ENCODE measurements at places on chromosomes 12 and 14.

GRCh38 chr12:97482143-97482693 lies 19.6 kb downstream of the RMST start:
- DNase-seq, result no peak

GRCh38 chr14:90518941-90519256 lies 122.1 kb downstream of the CALM1 start:
- peak; percentile 66 for DNase-seq

GRCh38 chr14:38490273-38490672 lies 234.4 kb upstream of the CLEC14A start:
- DNase-seq, result no peak

DNA sequence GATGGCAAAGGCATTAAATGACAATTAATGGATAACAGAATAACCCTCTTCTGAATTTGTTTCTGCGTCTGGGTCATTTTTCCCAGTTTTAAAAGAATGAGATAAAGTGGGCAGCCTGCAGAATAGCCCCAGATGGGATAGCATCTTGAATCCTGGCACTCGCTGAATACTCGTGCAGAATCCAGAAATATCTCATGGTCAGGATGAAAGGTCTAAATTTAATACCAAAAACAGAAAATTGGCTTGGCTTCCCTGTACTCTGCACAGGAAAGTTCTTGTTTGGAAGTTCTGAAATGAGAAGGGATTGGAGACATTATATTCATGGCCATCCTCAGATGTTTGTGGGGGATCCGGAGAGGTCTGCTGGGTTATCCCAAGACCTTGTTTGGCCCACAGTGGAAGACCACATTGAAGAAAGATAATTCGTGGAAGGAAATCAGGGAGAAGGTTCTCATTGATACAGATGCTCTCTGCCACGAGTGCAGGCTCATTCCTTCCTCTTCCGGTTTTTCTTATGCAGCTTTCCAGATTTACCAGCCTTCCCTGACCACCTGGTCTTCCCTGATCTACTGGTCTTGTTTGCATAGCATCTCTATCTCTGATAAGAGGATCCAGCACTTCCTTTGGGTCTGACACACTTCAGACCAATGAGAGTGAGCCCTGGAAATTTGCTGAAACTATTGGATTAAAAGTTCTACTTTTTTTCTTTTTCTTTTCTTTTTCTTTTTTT lies 6.0 kb upstream of the IFT81 start:
- no peak for DNase-seq

GRCh38 chr12:120037851-120038250 lies 48.8 kb downstream of the BICDL1 start:
- DNase-seq, result no peak

DNA sequence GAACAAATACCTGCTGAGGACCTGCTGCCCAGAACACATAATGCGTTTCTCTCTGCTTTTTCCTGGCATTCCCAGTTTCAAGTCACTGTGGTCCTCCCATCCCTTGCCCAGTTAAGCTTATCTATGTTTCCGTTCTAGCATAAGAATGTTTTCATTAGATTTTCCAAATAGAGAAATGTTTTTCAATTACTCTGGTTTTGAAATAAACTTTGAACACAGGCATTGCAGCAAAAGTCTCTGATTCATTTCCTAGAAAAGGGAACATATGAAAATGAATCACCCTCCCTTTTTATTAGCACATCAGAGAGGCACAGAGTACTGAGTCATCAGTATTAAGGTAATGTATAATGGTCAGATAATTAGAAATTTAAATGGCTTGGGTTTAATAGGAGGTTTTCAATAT lies 201.1 kb upstream of the TMEM260 start:
- DNase-seq, result no peak

GRCh38 chr12:53670308-53670707 lies 5.6 kb downstream of the ATP5MC2 start:
- no peak for DNase-seq

- peak; percentile 16 for DNase-seq
Measured at GRCh38 chr12:65685514-65685913, 138.8 kb upstream of the HMGA2 start.

- DNase-seq, result no peak
Measured at GRCh38 chr12:12091977-12092663, 21.4 kb downstream of the BCL2L14 start.

- DNase-seq, result peak; percentile 85
Measured at GRCh38 chr14:101819251-101819990, 57.9 kb downstream of the PPP2R5C start.

- DNase-seq, result no peak
Measured at GRCh38 chr12:5907807-5908206, 37.3 kb downstream of the ANO2 start.

GRCh38 chr12:46800160-46800559 lies 25.6 kb downstream of the SLC38A4 start:
- DNase-seq, result no peak

DNA sequence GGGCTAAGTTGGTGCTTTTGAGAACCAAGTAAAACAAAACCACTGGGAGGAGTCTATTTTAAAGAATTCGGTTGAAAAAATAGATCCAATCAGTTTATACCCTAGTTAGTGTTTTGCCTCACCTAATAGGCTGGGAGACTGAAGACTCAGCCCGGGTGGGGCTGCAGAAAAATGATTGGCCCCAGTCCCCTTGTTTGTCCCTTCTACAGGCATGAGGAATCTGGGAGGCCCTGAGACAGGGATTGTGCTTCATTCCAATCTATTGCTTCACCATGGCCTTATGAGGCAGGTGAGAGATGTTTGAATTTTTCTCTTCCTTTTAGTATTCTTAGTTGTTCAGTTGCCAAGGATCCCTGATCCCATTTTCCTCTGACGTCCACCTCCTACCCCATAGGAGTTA lies 1.8 kb upstream of the RAB5B start:
- no peak for DNase-seq

GRCh38 chr14:65263177-65263788 lies 149.2 kb upstream of the FUT8 start:
- no peak for DNase-seq

DNA sequence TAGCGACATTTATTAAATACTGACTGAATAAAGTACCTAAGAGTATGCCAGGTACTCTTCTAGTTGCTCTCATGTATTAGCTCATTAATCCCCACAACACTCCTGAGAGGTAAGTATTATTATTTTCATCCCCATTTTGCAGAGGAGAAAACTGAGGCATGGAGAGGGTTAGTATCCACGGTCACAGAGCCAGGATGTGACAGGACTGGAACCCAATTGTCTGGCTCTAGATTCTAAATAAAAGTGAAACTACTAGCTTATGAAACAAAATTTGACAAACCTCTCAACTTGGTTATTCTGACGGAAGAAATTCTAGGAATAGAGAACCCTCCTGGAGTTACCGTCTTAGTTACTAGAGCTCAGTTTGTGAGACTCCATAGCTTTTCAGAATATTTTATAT lies 112.2 kb downstream of the CHST11 start:
- peak; percentile 43 for DNase-seq

All from activated CD4-positive, alpha-beta T cell treated with anti-CD3 and anti-CD28 coated beads, Interleukin-10, Interleukin-2, amounts not matched to agents 100 ng/mL and 50 ng/mL, durations not matched to agents 16 hours and 8 hours (primary cell).